IPS DF 6.9 (cell line): ENCODE measurements at places on chromosomes 2 and 18.

GRCh38 chr2:127428815-127429109 is 10.5 kb downstream of the PROC start:
- DNase-seq, result no peak

GRCh38 chr2:127566576-127566975 is 31.1 kb downstream of the MYO7B start:
- no peak for DNase-seq

DNA sequence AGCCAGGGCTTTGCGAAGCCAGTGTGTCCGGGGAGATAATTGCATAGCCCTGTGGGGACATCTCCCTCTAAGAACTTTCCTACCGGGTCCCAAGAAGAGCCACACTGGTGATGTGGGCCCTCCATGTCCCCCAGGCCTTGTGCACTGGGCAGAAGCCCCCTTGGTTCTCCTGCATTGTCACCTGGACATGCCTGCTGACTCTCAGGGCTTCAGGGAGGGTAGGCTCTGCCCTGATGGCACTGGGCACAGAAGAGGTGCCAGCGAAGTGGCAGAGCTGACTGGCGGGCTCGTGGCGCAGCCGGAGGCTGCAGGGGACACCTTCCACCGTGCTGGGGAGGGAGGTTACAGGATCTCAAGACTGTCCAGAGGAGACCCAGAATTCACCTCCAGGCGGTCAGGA is 28.3 kb downstream of the GLI2 start:
- DNase-seq, result no peak

DNA sequence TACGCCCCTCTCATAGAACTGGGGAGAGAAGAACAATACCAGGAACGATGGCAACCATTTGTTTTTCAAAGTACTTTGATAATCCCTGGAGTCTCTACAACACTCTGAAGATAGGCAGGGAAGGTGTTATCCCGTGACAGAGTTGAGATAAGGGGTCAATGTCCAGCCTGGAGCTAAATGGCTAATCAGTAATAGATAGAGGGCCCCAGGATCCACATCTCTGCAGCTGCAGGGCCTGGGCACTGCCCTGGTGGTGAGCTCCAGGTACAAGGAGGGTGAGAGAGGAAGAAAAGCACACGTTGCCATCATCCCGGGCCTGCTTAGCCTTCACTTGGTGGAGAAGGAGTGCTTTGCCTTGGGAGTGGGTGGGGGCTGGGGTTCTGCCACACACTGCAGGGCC is 260.6 kb downstream of the PRKCE start:
- no peak for DNase-seq

GRCh38 chr2:96642564-96643360 is at the start of gene FER1L5:
Gene FER1L5 (plus strand): TSS chr2:96642764. CDS start chr2:96642837, 73 bp downstream.
- peak; percentile 58 for DNase-seq

DNA sequence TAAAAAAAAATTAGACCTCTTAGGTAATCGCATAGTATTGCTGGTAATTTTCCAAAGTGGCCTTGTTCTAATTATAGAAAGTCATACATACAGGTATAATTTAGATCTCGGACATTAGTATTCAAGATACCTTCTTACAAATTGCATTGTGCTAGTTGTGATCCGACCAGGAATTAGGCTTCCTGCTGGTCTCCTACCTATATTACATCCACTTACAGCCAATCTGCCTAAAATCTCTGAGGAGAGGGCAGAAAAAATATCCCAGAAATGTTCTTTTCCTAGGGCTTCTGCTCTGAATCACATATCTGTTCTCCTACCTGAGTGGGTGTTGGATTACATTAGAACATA is 314.7 kb upstream of the GULP1 start:
- no peak for DNase-seq

DNA sequence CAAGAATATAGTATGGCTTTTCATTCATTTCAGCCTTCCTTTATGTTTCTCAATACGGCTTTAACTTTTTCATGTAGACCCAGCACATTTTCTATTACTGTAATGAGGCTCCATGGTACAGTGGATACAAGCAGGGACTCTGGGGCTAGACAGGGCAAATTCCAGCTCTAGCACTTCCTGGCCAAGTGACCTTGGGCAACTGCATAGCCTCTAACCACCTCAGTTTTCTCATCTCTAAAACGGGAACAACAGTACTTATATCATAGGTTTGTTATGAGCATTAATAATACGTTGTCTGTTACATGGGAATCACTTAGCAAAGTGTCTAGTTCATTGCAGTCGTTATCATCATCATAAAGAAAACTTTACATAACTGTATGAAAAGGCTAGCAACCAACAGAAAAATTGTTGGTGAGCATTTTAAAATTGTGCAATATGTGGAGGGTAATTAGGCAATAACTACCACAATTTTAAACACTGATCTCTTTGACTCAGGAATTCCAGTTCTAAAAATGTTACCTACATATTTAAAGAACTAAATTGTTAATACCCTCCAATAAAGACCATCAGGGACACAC is 13.7 kb upstream of the RMDN2 start:
- no peak for DNase-seq

DNA sequence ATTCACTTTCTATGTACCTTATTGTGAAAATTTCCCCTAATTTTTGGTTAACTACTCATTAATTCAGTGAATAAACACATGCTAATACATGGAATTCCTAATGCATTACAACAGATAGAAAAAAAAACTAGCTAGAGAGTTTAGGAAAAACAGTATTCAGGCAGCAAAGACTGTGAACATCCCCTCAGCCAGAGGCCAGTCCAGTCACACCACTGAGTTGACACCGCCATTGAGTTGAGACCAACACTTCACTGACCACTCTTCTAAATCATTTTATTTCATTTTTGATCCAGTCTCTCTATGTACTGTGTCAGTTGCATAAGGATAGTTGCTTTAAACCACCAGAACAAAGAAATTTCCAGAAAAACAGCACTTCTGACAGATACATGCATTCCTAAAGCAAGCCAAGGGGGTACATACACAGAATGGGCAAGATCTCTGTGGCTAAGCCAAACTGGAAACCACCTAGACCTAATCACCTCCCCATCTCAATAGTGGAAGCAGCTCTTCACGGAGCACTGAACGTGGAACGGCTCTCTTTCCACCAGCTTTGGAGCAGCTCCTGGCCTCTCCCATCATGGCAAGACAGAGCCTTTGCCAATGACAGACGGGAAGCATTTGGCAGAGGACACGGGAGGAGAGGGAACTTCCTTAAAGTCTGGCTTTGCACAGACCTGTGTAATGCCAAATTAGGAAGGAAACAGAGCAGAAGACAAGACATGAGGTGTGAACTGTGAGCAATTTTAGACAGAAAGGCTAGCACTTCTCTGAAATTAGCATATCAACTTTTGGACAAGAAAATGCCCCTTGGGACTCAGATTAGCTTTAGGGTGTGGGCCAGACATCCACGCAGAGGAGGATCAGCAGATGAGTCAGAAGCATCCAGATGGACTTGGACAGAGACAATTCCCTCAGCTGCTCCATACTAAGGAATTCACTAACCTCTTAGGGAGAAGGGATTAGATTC is 36.4 kb downstream of the CACNB4 start:
- DNase-seq, result no peak

DNA sequence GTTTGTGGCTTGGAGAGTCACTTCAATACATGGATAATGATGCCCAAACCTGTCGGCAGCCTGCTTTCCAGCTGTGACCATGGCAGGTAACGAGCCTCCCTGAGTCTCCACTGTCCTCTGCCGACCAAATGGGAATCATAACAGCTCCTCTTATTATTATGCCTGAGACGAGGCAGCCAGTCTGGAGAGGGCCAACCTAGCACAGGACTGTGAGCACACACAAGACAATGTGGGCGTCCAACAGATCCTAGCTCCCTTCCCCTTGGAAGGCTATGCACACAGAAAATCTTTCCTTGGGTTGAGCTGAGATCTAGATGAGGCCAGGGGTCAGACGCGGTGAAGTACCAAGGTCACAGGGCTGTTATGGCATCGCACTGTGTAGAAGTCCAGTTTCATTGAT is 890 bp upstream of the SLC4A3 start:
- DNase-seq, result no peak

- DNase-seq, result no peak
Measured at GRCh38 chr2:156430980-156431358, 5.2 kb upstream of the GPD2 start.

DNA sequence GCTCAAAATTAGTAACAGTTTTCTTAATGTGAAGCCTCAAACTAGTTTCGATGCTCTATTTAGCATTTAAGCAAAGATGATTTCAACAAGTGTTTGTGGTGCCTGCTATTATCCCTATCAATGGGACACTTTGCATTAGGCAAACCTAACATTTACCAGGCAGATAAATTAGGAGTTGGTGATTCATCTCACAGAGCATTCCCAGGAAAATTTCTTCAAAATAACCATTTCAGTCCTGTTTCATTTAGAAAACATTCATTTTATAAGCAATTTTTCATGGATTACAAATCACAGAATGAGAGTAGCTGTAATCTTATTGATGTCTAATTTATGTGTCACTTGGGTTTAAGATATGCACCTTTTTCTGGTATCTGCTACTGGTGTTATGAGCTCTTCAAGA is 62.7 kb downstream of the CLHC1 start:
- no peak for DNase-seq

DNA sequence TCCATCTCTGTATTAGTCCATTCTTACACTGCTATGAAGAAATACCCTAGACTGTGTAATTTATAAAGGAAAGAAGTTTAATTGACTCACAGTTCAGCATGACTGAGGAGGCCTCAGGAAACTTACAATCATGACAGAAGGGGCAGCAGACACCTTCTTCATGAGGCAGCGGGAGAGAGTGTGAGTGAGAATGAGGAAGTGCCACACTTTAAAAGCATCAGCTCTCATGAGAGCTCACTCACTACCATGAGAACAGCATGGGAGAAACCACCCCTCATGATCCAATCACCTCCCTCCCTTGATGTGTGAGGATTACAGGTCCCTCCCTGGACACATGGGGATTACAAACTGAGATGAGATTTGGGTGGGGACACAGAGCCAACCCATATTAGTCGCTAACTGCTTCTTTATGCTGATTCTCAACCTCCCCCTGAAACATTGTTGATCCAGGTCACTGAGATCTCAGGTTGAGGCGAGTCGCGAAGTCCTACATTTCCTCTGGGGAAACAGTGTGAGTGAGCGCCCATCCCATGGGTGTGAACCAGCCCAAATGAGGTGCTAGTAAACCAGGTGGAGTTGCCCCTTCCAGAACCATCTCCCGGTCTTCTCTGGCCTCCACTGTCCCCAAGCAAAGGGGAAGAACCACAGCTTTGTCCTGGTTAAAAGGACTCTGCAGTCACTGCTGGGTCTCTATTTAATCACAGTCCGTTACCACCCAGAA is 123.8 kb downstream of the CAPN13 start:
- no peak for DNase-seq

GRCh38 chr2:192444286-192444838 is 249.6 kb upstream of the TMEFF2 start:
- DNase-seq, result no peak

GRCh38 chr2:33051586-33052360 is 105.0 kb downstream of the LTBP1 start:
- no peak for DNase-seq

- DNase-seq, result no peak
Measured at GRCh38 chr2:101736233-101736632, 38.7 kb downstream of the MAP4K4 start.

DNA sequence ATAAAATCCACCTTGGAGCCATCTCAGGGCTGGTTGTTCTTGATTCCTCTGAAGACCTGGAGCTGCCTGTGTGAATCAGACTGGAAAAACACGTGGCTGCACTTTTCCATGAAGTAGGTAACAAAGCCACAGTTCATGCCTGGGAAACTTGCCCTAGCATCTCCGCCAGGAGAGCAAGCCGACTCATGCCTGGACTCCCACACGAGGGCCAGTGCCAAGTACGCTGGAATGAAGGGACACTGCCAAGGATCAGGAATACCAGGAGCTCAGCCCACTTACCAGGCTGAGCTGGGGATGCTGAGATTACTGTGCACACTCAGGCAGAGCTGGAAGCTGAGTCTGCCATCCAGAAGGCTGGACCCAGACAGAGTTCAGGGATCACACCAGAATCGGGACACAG is 10.9 kb upstream of the FHL2 start:
- no peak for DNase-seq

DNA sequence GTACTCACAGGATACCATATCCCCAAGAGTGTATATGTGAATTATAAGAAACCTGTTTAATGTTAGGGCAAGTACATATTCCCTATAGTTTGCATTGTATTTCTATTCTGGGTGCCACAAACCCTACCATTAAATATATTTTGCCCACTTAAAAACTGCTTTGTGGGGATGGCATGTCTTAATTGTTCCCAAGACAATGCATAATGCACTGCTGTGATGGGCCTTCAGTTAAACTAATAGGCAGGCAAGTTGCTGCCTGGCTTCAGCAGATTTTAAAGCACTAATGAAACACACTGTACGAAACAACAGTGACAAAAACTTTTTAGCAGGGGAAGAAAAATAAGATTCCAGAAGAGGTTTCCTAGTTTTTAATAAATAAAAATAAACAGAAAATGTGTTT is 104.8 kb upstream of the VRK2 start:
- no peak for DNase-seq

DNA sequence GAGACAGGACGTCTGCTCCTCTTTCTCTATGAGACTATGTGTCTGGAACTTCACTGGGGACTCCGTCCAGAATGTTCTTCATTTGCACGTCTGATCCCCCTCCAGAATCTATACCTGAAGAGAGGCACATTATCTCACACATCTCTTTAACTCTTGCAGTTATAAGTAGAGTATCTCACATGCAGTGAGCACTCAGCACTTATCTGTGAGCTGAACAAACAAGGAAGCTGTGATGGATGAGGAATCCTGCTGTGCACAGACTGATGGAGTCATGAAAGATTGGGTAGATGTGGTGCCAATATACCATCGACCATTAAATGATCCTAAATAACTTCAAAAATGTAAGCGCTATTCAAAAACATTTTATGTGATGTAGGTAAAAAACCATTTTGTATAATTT is 888.3 kb upstream of the CELF4 start:
- DNase-seq, result no peak

GRCh38 chr2:172200495-172201085 is 97.9 kb upstream of the DLX2 start:
- DNase-seq, result peak; percentile 50

DNA sequence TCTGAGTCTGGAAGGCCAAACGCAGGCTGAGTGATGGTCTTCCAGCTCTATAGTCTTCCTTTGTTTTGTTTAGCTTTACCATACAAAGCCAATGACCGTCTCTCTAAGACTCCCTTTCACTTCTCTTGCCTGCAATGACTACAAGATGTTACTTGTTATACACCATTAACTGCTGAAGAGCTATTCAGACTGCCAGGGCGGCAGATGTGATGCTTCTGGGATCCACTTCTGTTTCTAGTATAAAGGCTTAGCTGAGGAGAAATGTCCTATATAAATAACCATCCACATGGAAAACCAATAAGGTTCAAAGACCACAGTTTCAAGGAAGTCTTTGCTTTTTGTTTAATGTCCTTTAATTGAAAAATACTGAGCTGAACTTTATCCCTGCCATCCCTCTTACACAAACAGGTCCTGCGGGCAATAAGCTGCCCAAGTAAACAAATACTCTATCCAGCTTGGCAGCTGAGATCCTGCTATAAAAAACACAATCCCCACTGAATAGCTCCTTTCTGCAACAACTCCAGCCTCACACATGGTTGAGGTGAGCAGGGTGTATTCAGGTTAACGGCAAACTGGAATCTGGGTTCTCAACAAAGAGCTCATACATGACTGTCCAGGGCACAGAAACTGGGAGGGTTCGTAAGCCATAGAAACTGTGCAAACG is 124.6 kb downstream of the VIT start:
- DNase-seq, result no peak
